Activated CD8-positive, alpha-beta T cell treated with anti-CD3 and anti-CD28 coated beads, Interleukin-2, amount 10 ng/mL, durations not matched to agents 7 days and 5 days (primary cell): ENCODE measurements at places on chromosomes 7 and 10.

- no peak overlapping the region for H3K4me3 ChIP-seq
- H3K27me3 ChIP-seq: peaks cover 2% of the 10 kb centered on the region
- H3K4me1 ChIP-seq: no peaks in the 10 kb centered on the region
- no peak for DNase-seq
- no peak overlapping the region for H3K27ac ChIP-seq
These were observed 12.7 kb downstream of the LDB3 start for GRCh38 chr10:86681047-86681446.

- no peaks in the 10 kb centered on the region for H3K27me3 ChIP-seq
- H3K4me1 ChIP-seq: peaks cover 1% of the 10 kb centered on the region
- H3K36me3 ChIP-seq: peaks cover 18% of the 10 kb centered on the region
These were observed 174.4 kb downstream of the CHCHD3 start for GRCh38 chr7:132907380-132907940.

GRCh38 chr10:70673929-70674559, 1.7 kb downstream of the ADAMTS14 start:
- no peak for DNase-seq
- H3K27me3 ChIP-seq: peaks cover 36% of the 10 kb centered on the region

DNA sequence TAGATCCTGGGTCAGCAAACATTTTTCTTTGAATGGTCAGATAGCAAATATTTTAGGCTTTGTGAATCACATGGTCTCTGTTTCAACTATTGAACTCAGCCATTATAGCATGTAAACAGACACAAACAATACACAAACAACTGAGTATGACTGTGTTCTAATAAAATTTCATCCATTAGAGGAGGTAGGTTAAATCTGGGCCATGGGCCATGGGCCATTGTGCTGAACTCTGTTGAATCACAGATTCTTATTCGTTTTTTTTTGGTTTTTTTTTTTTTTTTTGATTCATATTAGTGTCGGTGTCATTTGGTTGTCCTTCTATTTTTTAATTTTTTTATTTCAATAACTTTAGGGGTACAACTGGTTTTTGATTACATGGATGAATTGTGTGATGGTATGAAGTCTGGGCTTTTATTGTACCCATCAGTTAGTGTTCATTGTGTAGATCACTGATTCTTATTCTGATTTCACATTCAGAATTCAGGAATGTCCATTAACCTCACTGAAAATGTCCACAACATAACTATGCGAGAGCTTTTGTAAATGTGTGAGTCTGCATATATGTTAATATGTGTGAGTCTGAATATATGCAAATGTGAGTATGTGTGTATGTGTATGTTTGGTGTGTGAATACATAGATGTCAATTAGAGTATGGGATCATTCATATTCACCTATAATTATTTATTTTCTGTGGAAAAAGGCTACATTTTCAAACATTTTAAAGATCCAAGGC, 443.7 kb upstream of the GRM3 start:
- H3K4me3 ChIP-seq: no peak overlapping the region
- H3K36me3 ChIP-seq: no peaks in the 10 kb centered on the region
- H3K27ac ChIP-seq: no peak overlapping the region
- H3K27me3 ChIP-seq: no peaks in the 10 kb centered on the region

DNA sequence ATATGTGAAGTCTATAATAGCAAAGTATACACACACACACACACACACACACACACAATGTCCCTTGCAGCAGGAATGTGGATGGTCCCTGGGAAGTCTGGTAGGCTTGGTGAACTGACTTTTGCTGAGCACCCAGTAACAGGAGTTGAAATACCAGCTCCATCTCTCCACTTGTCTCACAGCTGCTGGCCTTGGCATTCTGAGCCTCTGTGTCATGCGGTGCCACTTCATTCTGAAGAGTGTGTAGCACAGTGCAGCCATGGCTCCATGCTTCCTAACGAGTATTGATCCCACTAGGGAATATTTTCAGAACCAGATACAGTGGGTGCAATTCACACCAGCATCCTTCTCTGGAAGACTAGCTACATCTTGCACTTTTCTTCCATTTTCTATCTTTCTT, 192.4 kb downstream of the ADARB2 start:
- no peak for DNase-seq
- peaks cover 2% of the 10 kb centered on the region for H3K4me1 ChIP-seq
- H3K4me3 ChIP-seq: no peak overlapping the region
- no peak overlapping the region for H3K27ac ChIP-seq

DNA sequence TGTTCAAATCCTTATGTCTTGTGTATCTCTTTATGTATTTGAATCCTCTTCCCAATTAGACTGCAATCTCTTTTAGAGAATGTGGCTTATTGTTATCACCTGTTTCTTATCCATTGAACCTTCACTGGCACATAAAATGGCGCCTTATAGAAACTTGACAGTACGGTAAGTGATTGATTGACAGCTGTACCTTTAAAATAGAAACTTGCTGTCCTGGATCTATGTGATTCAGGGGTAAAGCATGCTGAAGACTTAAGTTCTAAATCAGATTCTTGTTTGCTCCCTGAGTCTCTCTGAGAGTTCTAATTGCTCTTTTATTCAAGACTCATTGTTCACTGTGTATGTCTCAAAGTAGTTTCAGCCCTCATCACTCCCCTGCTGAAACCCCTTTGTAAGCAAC, 91.3 kb downstream of the CACNB2 start:
- no peak overlapping the region for H3K4me3 ChIP-seq
- no peaks in the 10 kb centered on the region for H3K27me3 ChIP-seq
- no peaks in the 10 kb centered on the region for H3K36me3 ChIP-seq

- peaks cover 23% of the 10 kb centered on the region for H3K36me3 ChIP-seq
- DNase-seq: no peak
- H3K4me3 ChIP-seq: no peak overlapping the region
- H3K27ac ChIP-seq: no peak overlapping the region
These were observed 26.1 kb downstream of the ZFAND4 start for GRCh38 chr10:45646384-45647050.

DNA sequence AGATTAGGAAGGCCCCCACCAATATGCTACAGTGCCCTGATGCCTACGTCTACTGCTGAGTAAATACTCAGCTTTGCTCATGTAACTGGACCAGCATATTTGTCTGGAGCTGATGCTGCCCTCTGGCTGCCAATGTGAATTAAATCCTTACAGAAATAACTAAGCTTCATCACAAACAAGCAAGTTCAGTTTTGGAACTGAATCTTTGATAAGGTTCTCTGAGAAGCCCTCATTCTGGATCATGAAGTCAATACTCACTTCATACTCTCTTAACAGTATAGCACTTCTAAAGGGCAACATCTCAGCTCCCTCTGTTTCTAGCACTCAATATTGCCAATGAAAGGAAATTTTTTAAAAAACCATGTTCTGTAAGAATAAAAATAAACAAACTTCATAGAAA, 246.7 kb downstream of the ETV1 start:
- no peak overlapping the region for H3K4me3 ChIP-seq
- H3K36me3 ChIP-seq: no peaks in the 10 kb centered on the region
- no peaks in the 10 kb centered on the region for H3K27me3 ChIP-seq
- no peak for DNase-seq
- no peaks in the 10 kb centered on the region for H3K4me1 ChIP-seq

DNA sequence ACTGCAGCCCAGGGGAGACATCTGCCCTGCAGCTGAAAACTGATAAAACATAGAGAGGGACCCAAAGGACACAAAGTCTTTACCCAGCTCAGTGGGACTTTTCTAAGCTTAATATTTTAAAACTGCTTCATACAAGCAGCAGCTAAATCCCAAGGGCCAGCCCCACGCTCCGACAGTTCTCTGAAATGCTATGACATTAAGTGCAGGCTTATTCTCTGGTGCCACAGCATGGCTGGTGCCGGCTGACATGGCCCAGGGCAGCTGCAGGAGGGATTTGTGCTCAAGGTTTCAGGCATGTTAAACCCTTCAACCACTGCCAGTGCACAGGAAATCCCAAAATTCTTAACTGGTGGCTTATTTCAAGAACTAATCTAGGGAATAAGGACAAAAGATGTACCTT, 170.9 kb downstream of the PARD3 start:
- no peaks in the 10 kb centered on the region for H3K4me1 ChIP-seq
- no peak overlapping the region for H3K4me3 ChIP-seq
- H3K36me3 ChIP-seq: no peaks in the 10 kb centered on the region
- H3K27ac ChIP-seq: no peak overlapping the region

- no peak for DNase-seq
- no peaks in the 10 kb centered on the region for H3K27me3 ChIP-seq
- no peaks in the 10 kb centered on the region for H3K36me3 ChIP-seq
- peaks cover 2% of the 10 kb centered on the region for H3K4me1 ChIP-seq
- H3K27ac ChIP-seq: no peak overlapping the region
- H3K4me3 ChIP-seq: no peak overlapping the region
These were observed 52.3 kb upstream of the DPYSL4 start for GRCh38 chr10:132134241-132135052.
